GM19239 (cell line): ENCODE measurements at places on chromosomes 16 and 17.

GRCh38 chr17:1498869-1499268 lies 6.4 kb upstream of the MYO1C start:
- DNase-seq = no peak

DNA sequence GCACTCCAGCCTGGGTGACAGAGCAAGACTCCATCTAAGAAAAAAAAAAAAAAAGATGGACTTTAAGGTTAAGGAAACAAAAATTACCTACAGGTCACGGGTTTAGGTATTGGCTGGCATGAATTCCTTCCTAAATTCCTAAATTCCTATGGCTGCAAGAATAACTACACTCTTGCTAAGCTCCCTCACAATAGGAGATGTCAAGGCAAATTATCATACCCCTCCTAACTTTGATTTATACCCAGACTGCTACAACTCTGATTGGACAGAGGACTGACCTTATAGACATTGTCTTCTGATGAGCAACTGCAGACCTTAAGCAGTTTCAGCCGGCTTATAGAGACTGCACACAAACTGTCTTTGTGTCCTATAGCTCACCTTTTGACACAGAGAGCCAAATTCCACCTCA lies 25.1 kb upstream of the TMC7 start:
- no peak for DNase-seq

DNA sequence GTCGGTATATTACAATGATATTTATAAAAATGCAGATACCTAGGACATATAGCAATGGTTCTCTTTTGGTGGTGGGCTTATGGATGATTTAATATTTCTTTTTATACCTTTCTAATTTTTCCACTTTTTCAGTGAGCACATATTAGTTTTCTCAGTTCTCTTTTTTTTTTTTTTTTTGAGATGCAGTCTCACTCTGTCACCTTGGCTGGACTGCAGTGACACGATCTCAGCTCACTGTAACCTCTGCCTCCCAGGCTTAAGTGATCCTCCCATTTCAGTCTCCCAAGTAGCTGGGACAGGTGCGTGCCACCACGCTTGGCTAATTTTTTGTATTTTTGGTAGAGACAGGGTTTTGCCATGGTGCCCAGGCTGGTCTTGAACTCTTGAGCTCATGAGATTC lies 15.1 kb downstream of the MAP3K14 start:
- DNase-seq = no peak

DNA sequence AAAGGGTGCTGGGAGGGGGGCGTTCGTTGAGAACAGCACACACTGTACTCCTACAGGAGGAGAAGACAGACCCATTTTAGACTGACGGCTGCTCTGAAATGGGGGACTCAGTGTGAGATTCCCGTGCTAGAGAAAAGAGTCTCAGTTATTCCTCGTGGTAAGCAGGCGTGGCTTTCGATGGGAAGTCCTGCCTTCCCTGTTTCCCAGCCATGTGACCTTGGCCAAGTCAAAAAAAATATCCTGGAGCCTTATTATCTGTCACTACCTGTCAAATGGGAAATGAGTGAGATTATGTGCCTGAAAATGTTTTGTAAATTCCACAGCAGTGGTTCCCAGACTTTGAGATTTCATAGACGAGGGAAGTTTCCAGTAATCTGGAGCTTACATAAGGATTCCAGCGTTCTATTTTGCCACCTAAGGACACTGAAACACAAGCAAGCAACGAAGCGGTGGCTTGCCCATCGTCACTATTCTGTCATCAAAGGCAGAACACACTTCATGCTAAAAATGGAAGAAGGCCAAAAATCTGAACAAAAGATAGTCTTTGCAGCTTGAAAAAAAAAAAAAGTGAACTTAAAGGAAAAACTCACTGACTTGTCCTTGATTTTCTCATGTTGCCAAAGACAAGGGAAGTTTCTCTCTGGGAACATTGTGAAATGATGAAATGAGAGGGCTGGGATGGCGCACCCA lies 253.4 kb upstream of the RPL38 start:
- DNase-seq = no peak

DNA sequence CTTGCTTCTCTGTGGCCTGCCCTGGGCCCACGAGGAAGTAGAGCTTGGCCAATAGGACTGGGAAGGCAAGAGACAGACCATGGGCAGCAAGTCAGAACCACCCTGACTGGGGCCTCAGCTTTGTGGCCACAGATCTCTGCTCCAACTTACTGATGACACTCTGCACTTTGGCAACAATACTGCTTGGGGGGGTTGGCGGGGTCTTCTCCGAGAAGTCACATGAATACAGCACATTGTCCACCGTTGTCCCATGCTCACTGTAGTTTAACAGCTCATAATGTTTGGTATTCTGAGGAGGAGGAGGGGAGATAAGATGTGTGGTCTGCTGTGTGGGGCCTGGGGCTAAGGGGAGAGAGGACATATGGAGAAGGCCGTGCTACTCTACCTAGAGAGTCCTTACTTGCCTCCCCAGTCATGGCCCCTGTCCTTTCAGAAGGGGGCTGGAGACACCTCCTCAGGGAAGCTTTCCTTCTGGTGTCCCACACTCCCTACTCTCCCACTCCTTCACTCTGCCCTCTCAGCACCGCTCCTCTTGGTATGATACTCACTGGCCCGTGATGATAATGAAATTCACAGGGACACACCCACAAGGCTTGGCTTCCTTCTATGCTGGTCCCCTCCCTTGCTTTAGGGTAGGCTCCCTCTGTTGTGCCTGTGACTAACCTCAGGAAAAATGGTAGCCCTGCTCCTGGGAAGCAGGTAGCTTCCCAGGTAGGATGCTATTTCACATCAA lies 4.0 kb upstream of the DHRS13 start:
- DNase-seq = no peak

DNA sequence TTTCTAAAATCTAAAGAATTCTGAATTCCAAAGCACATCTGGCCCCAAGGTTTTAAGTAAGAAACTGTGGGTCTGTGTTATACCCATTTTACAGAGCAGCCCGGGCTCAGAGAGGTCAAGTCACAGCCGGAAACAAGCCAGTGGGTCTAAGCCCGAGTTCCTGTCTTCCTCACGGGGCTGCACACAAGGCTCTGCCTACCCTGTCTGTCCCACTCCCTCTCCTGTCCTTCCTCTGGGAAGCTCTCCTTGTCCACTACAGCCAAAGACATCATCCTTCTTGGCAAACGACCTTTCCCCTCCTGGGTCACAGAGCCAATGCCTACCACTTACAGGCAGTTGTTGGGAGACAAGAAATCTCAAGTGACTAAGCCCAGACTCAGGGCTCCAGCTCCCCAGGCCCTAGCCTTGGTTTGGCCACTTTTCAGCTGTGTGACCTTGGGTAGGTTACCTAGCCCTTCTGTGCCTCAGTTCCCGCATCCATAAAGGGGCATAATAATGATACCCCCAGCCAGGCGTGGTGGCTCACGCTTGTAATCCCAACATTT lies 55.6 kb upstream of the MAP3K14 start:
- DNase-seq = no peak

DNA sequence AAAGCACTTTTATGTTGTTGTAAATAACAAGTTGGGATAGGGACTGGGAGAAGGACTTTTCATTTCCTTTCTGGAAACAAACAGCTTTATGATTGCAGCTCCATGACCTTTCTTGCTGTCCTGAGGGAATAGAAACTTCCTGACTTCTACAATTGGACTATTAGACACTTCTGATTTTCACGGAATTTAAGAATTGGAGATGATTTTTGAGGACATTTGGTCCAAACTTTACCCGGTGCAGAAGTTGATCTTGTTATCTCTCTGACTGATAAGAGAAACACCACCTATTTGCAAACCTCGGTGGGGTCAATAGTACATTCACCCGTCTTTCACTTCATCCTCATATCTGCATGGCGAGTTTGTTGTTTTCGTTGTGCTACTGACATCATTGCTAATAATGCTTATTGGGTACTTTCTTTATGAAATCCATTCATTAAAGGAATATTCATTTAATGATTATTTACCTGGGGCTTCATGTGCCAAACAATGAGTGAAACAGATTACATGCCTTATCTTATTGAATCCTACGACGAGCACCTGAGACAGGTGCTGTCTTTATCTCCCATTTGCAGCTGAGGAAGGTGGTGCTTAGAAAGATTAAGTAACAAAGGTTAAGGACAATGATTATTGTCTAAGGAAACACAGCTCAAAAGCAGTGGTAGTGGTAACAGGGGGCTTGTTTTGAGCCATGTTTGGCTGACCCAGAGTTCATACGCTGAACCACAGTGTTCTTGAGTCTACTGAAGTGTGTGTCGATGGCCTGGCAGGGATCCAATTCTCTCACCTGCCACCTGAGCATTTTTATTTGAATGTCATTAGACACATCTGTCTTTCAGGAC lies 176.9 kb upstream of the FAM20A start:
- DNase-seq = no peak

GRCh38 chr17:31678431-31678830 lies 180.6 kb downstream of the COPRS start:
- no peak for DNase-seq

- no peak for DNase-seq
These were observed 47.6 kb downstream of the AKAP1 start for GRCh38 chr17:57132663-57133062.

DNA sequence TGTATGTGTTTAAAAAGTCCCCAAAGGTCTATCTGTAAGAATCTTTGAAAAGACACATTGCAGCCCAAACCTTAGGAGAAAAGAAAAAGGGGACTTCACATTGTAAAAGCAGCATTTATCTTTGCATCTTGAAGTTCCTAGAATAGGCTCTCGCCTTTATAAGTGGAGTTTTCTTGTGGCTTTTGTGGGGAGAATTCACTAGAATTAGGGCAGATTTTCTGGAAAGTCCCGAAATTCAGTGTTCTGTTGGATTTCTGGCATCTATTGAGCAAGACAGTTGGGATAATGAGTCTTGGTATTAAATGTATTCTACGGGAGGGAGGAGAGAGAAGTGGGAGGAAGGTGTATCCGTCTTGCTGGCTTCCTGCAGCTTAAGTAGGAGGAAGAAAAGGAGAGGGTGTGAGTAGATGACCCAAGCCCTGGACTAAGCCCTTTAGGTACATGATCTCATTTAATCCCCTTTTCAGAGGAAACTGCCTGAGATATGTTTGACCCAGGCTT lies 62.6 kb downstream of the PRKCA start:
- DNase-seq = no peak

DNA sequence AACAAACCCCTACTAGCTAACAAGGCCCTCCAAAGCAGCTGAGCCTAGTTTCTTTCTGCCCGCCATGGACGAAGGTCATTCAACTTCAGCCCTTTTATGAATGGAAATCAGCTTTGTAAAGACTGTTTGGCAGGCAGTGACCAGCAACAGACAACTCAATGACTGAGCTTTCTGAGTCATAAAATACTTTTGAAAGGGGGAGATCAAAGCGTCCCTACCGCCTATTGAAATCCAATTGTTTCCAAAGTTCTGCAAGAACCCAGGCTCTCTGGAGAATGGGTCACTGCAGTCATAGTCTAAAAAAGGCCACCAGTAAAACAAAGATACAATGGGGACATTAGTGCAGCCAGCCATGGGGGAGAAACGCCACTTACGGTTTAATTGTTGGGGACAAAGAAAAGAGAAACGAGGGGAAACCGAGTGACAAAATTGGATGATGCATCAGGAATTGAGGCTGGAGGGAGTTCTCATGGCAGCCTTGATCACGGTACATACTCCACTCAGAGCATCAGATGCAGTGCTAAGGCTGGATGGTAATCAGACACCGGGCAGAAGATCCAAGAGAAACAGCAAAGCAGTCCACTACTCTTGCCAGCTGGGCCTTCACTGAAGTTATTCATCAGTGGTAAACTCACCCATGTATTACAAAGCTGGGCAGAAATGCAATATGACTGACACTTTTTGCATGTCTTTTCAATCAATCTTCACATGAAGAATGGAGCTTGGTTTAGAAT lies 9.8 kb downstream of the ADAMTS18 start:
- no peak for DNase-seq

GRCh38 chr17:77957235-77957856 lies 1.2 kb upstream of the TNRC6C start:
- DNase-seq = no peak

DNA sequence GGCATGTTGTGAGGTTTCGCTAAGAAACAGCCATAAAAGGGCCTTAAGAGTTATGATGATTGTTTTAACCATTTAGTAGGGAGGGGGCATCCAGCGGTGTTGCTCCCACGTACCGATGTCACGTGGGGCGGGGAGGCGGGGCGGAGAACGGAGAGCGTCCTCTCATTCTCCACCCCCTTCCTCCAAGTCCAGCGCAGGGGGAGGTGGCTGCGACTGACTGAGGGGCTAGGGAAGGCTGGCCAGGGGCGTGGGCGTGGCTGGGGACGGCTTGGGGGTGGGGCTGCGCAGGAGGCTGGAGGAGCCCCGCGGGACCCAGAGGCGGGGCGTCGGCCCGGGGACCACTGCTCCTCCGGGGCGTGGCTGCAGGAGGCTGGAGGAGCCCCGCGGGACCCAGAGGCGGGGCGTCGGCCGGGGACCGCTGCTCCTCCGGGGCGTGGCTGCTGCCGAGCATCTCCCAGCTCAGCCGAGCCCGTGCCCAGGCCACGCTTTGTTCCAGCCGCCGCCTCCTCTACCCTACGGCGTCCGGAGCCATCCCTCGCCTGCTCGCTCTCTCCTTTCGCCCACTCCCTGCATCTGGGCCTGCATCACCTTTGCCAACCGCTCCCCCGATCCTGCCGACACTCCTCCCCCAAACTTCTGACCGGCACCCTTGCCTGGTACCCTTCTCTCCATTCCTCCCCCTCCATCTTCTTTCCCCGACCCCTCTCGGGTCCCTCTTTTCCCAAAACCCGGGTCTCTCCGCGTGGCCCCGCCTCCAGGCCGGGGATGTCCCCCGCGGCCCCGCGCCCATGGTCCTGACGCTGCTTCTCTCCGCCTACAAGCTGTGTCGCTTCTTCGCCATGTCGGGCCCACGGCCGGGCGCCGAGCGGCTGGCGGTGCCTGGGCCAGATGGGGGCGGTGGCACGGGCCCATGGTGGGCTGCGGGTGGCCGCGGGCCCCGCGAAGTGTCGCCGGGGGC lies at the start of gene SARM1:
Gene SARM1, plus strand, starts transcription at position 450 of the 958 bp plus-strand sequence. Its CDS starts 339 bp downstream, at position 789.
- peak; percentile 96 for DNase-seq

GRCh38 chr17:11780621-11781020 lies 182.4 kb downstream of the DNAH9 start:
- DNase-seq = no peak

DNA sequence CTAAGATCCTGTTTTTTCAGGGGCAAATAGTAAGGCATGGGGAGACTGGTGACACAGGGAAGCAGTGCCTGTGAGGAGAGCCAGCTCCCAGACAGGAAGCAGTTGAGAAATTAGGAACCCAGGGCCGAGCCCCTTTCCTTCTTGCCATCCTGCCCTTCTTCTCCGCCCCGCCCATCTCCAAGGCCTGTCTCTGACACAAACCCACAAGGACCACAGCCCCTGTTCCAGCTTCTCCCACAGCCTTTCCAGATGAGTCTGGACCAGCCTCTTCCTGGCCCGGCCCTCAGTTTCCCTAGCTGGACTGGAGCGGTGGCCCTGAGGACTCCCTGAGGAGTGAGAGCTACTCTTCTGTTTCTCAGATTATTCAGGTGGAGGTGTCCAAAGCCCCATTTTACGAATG lies 9.9 kb downstream of the CCDC102A start:
- DNase-seq = no peak
